Effector CD8-positive, alpha-beta T cell (primary cell): ENCODE measurements at places on chromosomes 4 and X.

DNA sequence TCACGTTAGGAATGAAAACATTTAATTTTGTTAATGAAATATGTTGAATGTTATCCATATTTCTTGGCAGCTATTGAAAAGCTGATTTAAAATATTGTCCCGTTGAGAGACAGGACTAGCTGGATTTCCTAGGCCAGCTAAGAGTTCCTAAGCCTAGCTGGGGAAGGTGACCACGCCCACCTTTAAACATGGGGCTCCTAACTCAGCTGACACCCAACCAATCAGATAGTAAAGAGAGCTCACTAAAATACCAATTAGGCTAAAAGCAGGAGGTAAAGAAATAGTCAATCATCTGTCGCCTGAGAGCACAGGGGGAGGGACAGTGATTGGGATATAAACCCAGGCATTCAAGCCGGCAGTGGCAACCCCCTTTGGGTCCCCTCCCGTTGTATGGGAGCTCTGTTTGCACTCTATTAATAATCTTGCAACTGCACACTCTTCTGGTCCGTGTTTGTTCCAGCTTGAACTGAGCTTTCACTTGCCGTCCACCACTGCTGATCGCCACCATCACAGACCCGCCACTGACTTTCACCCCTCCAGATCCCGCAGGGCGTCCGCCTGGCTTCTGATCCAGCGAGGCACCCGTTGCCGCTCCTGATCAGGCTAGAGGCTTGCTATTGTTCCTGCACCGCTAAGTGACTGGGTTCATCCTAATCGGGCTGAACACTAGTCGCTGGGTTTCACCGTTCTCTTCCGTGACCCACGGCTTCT, 308.9 kb downstream of the GLUD2 start:
- DNase-seq: no peak

GRCh38 chr4:144208074-144208473, 67.6 kb upstream of the GYPA start:
- DNase-seq: no peak

- no peak for DNase-seq
These were observed 242.4 kb upstream of the PSAPL1 start for GRCh38 chr4:7677086-7677485.

DNA sequence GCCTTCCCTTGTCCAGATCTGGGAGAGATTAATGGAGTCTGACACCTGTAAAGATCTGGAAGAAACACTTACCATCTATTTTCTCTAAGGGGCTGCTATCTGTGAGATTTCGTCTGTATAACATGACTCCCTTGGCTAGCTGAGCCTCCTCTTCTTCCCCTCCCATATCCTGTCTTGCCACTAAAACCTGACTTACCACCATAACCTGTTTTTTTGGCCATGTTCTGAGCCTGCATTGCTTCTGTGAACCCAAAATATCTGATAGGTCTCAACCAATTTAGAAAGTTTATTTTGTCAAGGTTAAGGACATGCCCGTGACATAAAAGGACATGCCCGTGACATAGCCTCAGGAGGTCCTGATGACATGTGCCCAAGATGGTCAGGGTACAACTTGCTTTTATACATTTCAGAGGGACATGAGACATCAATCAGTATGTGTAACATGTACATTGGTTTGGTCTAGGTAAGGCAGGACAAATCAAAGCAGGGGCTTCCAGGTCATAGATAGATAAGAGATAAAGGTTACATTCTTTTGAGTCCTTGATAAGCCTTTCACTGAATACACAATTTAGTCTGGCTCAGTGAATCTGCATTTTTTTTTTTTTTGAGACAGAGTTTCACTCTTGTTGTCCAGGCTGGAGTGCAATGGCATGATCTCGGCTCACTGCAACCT, 11.4 kb downstream of the MGST2 start:
- DNase-seq: no peak

GRCh38 chr4:21454201-21454600, 494.4 kb downstream of the KCNIP4 start:
- DNase-seq: no peak

- DNase-seq: no peak
These were observed 86.2 kb upstream of the HS3ST1 start for GRCh38 chr4:11514779-11515419.

- no peak for DNase-seq
These were observed 83.8 kb downstream of the STOX2 start for GRCh38 chr4:183988874-183989273.

- DNase-seq: no peak
These were observed 1160.1 kb downstream of the NLGN4X start for GRCh38 chrX:5068550-5068949.

- DNase-seq: no peak
These were observed 10.8 kb downstream of the CLCN4 start for GRCh38 chrX:10167573-10167972.

DNA sequence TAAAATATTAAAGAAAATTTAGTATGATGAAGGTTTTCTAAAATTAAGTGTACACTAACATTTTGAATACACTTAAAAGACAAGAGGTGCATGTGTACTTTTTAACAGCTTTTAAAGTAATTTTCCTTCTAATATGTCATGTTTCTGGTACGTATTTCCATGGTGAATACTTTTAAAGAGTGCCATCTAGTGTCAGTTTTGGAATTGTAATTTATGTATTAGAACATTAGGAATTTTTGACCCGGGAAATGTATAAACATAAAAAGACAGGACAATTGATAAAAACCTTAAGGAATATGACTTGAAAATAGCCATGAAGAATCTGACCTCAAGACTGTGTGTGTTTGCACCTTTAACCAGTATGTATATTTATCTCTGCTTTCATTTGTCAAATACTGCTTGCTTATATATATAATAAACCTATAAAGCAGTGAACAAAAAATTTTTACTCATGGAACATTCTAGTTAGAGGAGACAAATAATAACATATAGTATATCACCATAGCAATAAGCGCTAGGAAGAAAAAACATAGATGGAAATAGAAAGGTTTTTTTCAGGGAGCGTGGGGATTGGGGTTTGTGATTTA, 7.2 kb downstream of the GSTCD start:
- DNase-seq: no peak

DNA sequence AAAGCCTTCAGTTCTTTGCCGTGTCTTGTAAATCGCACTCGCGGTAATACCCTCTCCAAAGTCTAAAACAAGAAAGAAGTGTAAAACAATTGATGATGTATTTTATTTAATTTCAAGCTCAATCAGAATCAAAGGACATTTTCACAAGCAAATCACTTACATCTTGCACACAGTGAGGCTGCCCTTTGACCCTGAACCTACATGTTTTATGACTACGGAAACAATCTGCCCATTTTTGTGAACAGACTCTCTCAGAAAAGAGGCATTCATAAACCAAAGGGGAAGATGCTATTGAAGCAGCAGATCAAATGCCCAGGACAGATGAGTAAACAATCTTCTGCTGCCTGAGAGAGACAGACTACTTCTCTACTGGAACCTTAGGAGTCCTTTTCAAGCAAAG, 76.0 kb upstream of the DDX60 start:
- DNase-seq: no peak

DNA sequence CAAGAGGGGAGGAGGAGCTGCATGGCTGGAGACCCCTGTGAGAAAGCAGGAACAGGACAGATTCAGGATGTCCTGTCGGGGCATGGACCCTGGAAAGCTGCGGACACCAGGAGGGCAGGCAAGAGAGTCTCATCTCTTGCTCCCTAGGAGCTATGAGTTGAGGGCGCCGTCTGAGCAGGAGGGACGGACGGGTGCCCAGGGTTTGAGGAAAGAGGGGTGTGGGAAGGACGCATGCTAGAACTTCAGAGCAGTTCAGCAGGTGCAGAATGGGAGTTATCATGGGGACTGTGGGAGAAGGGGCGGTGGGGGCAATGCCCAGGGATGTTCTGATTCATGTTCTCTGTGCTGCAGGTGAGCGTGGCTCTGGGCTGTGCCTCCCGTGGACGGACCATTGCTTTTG, 24.8 kb downstream of the TKTL1 start:
- no peak for DNase-seq

- DNase-seq: no peak
These were observed 9.6 kb downstream of the GTPBP6 start for GRCh38 chrX:308821-309520.

DNA sequence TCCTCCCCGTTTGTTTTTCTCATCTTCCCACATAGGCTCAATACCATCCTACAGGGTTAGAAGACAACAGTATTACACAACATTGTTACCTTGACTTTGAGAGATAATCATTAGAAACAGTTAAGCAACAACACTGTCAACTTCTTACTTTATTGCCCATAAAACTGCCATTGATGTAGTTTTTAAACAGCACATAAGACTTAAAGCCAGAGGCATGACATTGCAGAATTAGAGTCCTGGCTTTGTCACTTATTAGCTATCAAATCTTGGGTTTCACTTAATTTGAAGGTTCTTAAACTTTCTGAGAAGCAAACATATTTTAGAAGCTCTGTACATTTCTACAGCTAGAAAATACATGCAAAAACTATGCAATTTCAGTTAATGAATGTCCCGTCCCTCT, 41.8 kb downstream of the EIF4E start:
- DNase-seq: no peak

GRCh38 chrX:20595928-20596575, 329.3 kb upstream of the RPS6KA3 start:
- DNase-seq: no peak

DNA sequence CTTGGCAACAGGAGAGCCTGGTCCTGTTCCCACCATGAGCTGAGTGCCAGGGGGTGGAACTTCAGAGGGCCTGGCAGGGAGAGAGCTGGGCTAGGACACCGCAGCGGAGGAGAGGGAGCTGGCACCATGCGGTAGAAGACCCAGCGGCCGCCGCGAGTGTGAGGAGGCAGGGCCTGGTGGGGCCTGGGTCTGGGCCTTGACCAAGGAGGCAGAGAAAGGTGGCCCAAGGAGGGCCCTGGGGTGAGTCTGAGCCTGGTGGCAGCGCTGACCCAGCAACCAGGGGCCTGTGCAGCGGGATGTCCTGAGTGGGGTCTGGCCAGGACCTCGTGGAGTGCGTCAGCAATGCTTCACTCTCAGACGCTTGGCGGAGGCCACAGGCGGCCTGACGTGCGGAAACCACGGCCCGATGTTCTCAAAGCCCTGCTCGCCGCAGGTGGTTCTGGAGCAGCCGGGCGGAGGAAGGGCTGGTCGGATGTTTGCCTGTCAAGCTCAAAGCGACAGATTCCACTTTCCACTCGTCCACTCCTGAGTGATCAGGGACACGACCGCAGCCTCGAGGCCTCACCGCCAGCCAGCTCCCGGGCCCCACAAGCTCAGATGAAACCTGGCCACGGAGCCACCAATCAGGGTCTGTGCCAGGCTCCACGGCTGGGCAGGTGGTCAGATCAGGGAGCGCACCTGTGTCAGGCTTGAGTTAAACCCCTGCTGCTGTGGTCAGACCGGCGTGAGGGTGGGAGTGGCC, 20.8 kb downstream of the ATP5ME start:
- no peak for DNase-seq

DNA sequence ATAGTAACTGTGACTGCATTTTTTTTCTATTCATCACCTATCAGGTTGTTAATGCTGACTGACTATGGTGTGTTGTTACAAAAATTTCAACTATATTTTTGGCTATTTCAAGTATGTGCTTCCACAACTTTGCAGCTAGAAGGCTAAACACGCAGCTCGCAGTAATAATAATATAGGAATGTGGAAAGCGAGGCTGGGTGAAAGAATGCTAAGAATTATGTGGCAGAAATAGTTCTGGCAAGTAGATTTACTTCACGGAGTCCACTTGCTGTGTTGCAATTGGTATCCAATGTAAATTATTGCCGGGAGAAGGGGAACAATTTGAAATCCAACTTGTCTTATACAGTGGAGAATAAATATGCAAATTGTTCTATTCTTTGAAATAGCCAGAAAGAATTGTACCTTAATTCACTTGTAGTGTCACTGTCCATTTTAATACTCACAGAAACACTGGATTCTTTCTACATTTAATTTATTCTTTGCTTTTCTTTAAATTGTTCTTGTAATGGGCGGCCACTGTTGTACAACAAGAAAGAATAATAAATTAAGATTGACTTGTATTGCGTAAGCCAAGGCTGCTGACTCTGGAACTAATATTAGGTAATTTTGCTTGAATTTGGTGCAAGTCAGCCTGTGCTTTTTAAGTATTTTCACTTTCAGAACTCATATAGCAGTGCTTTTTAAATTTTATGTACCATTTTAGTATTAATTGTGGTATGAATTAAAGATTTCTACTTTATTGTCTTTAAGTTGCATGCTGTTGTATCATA, 154.9 kb downstream of the FRMPD4 start:
- DNase-seq: no peak

DNA sequence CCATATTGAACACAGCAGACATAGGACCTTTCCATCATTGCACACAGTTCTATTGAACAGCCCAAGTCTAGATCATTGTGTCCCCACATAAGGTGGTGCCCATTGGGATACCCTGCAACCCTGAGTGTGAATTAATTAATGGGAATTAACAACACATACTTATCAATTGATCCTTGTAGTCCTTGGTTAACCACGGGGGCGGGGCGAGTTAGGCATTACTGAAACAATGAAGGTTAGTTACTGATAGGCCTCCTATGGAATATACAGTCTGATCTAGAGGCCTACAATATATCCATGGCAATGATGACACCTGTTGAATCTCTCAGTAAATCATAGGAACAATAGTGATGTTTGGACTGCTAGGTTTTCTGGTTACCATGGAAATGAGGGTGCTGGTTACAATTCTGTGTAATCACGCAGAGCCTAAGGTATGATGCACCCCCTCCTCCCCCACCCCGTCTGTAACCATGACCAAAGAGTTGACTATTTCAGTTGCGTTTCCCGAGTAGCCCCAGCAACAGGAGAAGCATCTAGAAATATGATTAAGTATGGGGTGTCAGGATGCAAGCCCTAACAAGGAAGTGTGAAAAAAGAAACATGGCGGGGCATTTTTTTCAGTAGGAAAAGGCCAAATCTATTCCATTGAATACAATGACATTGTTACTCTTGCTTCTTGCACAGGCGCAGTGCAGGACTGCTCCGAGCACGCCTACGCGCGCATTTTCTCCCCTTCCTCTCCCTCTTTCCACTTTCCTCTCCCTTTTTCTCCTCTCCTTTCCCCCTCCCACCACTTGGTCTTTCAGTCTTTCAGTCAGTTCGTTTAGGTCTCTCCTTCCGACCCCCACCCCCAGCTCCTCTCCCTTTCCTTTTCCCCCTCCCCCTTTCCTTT, 677 bp upstream of the NONO start:
- DNase-seq: peak; percentile 20

DNA sequence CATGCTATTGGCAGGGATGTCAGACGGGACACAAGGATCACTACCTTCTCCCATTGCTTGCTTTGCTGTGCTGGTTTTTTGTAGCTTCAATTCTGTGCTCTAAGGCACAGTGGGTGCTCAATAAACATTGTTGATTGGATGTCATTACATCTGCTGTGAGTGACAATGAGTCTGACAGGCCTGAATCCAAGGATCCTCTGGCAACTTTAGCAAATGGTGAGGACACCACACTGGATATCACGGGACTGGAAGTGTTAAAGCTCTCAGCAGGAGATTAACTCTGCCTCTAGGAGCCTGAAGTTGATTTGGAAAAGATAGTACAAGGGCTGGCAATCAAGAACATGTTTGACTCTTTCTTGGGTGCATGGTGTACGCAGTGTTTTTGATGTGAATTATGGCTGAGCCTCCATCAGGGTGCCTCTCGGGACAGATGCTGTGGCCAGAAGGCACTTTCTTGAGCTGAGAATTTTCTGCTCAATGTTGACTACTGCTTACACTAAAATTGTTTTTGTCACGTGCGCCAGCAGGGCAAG, 217.9 kb downstream of the ARAP2 start:
- DNase-seq: no peak
